Activated naive CD8-positive, alpha-beta T cell treated with anti-CD3 and anti-CD28 coated beads for 36 hours (primary cell): ENCODE measurements at places on chromosomes 3 and 15. TPM values are rescaled to one million over a fixed set of nuclear protein-coding genes. Genes with fewer than 3 reads are reported as not detected.

The MUC13 gene
- not detected for total RNA-seq

The SPATA12 gene
- not detected for total RNA-seq

- DNase-seq, result no peak
Observed at GRCh38 chr3:143902210-143902609, 53.9 kb upstream of the SLC9A9 start.

GRCh38 chr15:40343512-40343911 lies 2.8 kb upstream of the CCDC9B start:
- no peak for DNase-seq

DNA sequence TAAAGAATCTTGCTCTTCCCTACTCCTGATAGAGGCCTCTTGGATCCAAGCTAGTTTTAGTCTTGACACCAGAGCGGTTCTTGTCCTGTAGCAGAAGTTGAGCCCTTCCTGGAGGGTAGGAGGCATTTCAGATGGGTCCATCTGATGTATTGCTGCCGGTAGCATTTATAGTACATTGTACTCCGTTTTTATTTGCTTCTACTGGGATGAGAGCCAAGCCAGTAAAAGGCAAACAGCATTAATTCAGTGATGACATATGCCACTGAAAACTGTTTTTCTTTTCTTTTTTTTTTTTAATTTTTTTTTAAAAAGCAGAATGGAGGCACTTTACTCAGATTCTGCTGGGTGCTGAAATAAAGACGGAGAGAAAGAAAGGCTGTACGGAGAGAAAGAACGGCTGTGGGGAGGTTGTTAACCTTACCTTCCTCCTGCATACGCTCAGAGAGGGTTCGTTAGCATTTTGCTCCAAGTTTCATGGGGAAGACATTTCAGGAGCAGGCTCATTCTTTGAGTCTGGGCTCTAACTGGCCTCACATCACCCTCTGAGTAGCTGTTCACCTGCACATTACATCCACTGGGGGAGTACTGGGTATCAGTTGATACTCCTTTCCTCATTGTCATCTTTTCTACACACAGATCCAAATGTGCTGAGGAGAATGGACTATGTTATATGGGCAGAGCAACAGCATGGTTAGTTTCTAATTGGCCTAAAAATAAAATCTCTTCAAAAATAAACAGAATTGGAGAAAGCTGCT lies 161.5 kb downstream of the FEZF2 start:
- DNase-seq, result no peak

DNA sequence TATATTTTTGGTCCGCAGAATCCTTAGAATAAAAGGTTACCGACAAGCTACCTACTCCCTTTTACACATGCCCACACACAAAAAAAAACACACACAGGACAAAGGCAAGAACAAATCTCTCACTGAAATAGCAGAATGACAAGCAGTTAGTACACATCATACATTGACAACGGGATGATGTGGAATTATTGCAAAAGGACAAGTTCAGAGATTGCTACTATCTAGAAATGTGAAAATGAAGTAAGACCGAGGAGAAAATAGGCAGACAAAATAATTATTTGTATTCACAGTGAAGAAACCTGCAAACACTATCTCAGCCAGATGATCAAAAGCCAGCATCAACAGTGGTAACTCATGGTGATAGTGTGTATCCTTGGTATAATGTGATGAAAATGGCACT lies 112.2 kb upstream of the C3orf80 start:
- no peak for DNase-seq

DNA sequence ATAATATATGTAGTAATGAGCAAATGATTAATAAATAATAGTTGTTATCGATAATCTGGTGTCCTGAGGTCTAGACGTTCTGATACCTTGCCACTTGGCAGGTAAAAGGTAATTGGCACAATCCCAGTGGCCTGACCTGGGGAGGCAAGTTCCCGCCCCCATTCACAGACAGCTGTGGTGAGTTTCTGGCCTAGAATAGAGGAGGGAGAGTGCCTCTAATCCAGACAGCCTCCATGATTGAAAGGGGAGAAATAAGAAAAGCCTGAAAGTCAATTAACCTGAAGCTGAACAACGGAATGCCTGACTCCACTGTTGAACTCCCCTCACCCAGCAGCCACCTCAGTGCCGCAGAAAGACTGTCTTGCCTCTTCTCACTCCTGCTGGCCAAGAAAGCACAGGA lies 38.1 kb upstream of the SV2B start:
- no peak for DNase-seq

DNA sequence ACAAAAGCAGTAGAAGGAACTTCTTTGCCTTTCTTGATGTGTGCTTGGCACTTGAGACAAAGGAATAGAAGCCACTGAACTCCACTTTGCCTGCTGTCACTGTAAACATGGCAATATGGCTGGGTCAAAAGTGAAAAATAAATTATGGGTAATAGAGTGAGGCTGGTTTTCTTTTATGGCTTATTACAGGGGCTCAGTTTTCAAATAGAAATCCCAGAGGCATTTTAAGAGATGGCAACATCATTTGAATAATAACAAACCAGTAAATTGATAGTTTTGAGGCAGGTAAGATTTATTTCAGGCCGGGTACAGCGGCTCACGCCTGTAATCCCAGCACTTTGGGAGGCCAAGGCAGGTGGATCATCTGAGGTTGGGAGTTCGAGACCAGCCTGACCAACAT lies 2.8 kb downstream of the C3orf52 start:
- no peak for DNase-seq

DNA sequence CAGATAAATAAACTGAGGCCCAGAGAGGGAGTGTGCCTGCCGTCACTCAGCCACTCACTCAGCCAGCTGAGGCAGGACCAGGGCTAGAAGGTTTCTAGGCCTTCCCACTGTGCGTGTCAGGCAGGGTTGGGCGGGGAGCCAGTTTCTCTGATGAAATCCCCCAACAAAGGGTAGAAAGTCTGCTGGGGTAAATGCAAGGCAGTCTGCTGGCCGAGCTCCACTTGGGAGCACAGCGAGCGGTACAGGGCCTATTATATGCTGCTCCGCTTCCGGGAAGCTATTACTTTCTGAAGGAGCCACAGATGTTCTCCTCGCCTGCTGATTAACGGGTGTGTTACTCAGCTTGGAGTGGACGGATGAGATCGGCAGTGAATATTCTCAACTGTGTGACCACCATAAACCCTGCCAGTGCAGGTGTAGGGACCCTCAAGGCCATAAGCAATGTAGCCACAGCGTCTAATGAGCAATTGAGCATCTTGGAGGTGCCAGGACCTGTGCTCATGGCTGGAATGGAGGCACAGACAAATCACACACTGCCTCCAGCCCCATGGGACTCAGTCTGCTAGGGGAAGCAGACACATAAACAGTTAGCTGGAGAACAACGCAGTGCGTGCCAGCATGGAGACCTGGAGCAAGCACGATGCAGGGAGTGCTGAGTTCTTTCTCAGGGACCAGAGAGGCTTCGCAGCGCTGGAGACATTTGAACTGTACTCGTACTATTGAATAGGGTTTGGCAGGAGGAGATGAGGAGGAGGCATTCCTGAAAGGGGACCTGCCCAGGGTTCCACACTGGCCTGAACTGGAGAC lies 42.1 kb downstream of the CORO2B start:
- DNase-seq, result no peak

- no peak for DNase-seq
Observed at GRCh38 chr3:188595890-188596376, 442.0 kb downstream of the LPP start.
